ENCODE measurements at places on chromosomes 16 and 17. TPM values are rescaled to one million over a fixed set of nuclear protein-coding genes. Genes with fewer than 3 reads are reported as not detected.

Gene SNX20
- not detected for total RNA-seq

Gene SLC43A2
- total RNA-seq, result 4.5 TPM

Gene CA4
- not detected for total RNA-seq

Gene PSMD11
- total RNA-seq, result 71.5 TPM

Gene SUPT6H
- total RNA-seq, result 59.9 TPM

Gene KIAA0753
- 18.9 TPM for total RNA-seq

Gene MAF
- 45.2 TPM for total RNA-seq

Gene CDH13
- total RNA-seq, result 11.6 TPM

Gene TMEM88
- 0.44 TPM for total RNA-seq

Gene MMP28
- not detected for total RNA-seq

Gene RAP1GAP2
- 0.83 TPM for total RNA-seq

Gene TNFRSF12A
- 208 TPM for total RNA-seq

Gene KRT25
- total RNA-seq, result not detected

Gene PLA2G10
- not detected for total RNA-seq

Gene TBC1D3G
- not detected for total RNA-seq

Gene NTN3
- 1.5 TPM for total RNA-seq

Gene FBXL19
- 28.4 TPM for total RNA-seq

Gene ZG16
- total RNA-seq, result not detected

Gene CKLF
- total RNA-seq, result 56.9 TPM

Gene TBC1D3
- total RNA-seq, result not detected

Gene FBXO39
- 0.15 TPM for total RNA-seq

Gene RASL10B
- total RNA-seq, result 0.58 TPM

Gene SLC5A11
- not detected for total RNA-seq

Gene PLLP
- not detected for total RNA-seq

Gene GUCY2D
- total RNA-seq, result not detected

Gene FGF11
- 0.58 TPM for total RNA-seq

Gene PYY
- total RNA-seq, result not detected

Gene GINS2
- total RNA-seq, result 1.5 TPM

Gene CA7
- not detected for total RNA-seq

Gene RSPRY1
- total RNA-seq, result 36.9 TPM

Gene SKAP1
- not detected for total RNA-seq

Gene SOX15
- 0.73 TPM for total RNA-seq

Gene TERB1
- total RNA-seq, result not detected

Gene SRSF1
- total RNA-seq, result 309 TPM

Gene AOC3
- total RNA-seq, result 1.5 TPM

Data from smooth muscle cell of trachea (primary cell).